ENCODE measurements at places on chromosomes 4 and X.

GRCh38 chr4:16721613-16722291, 176.7 kb downstream of the LDB2 start:
- no peak for DNase-seq

GRCh38 chr4:156138781-156139280, 185.2 kb upstream of the CTSO start:
- no peak for DNase-seq

DNA sequence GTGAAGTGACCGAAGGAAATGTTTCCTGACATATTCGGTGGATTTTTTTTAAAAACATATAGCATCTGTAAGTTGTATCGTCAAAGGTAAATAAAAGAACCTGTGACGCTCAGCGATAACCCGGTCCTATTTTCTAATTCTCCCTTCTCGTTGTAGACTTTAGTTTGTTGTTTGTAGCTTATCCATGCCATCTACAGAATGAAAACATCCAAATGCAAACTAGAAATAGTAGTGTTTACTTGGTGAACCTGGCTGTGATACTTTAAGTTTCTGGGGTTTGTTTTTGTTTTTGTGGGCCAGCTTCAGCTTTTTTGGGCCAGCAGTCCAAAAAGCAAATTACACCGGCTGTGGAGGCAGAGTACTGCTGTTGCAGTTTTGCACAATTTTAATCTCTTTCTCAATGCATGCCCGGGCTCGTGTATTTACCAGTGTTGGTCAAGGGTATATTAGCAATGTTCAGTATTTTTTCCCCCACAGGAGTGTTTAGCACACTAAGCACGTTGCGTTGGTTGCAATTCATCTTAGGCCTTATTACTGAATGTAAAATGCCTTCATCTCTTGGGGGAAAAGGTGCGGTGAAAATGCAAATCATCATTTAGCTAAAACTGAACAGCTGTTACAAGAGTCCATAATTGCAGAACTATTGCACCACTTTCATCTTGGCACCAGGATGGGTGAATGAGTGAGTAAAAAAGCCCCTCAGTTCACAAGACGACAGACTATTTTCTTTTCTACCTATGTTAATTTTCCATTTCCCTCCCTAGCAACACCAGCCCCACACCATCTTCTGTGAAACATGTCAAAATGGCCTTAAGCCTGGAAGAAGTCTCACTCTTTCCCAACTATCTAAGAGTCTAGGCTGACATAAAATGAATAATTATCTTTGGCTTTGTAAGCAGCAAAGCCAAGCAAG, 1.7 kb upstream of the CNOT6L start:
- DNase-seq, result no peak

DNA sequence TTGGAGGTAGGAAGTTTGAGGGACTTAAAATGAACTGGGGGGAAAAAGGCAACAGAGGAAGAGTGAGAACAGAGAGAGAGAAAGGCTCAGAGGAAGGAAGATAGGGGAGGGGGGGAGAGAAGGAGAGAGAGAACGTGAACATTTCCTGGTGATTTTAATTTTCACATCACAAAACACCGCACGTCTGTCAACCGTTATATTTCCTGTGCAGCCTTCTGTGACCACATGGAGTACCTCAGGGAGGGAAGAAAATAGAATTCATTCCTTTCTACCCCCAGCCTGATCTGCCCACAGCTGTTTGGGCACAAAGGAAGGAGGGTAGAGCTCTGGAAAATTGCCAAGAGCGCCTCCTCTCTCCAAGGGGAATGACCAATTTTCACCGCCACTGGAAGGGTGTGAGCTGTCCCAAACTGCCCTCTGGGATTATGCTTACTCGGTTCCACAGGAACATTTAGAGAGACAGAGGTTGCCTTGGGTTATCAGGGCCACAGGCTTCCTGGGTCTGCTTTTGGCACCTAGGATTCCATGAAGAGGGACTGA, 135.7 kb upstream of the MAMLD1 start:
- no peak for DNase-seq

- no peak for DNase-seq
These were observed 8.9 kb downstream of the FAT4 start for GRCh38 chr4:125323654-125324053.

DNA sequence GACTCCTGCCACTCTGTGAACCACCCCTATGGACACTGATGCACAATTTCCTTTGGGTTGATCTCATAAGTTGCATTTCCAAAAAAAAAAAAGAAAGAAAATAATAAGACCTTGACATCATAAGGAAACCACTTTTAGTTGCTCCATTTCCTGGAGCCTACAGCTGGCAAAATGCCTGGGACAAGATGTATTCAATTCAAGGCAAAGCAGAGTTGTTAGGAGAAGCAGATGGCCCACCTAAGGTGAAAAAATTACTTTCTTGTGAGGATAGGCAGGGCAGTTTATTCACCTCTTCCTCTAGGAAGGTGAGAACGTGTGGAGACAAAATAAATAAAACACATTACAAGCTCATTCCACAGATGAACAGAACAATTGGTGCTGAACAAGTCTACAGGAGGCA, 14.1 kb upstream of the SCRG1 start:
- DNase-seq, result no peak

GRCh38 chr4:163680386-163681098, 186.1 kb downstream of the TMA16 start:
- DNase-seq, result no peak

DNA sequence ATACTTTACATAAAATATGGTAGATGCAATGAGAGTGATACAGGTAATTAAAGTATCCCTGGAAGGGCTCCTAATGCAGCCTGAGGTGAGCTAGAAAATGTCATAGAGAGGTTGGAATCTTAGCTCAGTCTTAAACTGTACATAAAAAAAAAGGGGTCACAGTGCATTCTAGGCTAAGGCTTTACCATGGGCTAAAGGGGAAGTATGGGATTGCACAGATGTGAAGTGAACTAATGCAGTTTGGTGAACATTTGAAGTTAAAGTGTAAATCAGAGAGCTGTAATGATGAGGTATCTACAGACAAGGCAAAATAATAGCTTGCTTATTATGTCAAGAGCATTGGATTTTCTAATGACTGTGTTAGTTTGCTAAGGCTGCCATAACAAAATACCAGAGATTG, 405.9 kb downstream of the ADGRL3 start:
- no peak for DNase-seq

- no peak for DNase-seq
These were observed 14.8 kb downstream of the GIMD1 start for GRCh38 chr4:106353786-106354185.

DNA sequence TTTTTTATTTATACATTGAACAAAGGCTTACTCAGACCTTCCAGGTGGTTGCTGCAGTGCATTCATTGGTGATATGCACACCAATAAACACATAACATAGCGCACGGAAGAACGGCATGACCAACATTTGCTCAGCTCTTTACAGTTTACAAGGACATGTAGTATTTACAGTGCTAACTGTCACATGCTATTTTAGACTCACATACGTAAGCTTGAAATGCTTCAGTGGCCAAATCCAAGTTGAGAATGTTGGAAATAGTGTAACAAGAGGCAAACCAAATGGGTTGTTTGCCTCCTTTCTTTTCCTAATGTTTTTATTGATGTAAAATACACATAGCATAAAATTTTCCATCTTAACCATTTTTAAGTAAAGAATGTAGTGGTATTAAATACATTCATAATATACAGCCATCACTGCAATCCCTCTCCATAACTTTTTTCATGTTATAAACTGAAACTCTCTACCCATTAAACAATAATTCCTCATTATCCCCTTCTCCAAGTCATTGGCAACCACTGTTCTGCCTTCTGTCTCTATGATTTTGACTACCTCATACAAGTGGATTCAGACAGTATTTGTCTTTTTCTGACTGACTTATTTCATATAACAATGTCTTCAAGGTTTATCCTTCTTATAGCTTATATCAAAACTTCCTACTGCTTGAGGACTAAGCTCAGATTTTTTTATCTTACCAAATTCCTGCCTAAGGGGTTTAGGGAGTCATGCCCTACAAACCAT, 1722.9 kb upstream of the AGA start:
- DNase-seq, result no peak

GRCh38 chrX:56343219-56343618, 111.1 kb downstream of the KLF8 start:
- DNase-seq, result no peak

DNA sequence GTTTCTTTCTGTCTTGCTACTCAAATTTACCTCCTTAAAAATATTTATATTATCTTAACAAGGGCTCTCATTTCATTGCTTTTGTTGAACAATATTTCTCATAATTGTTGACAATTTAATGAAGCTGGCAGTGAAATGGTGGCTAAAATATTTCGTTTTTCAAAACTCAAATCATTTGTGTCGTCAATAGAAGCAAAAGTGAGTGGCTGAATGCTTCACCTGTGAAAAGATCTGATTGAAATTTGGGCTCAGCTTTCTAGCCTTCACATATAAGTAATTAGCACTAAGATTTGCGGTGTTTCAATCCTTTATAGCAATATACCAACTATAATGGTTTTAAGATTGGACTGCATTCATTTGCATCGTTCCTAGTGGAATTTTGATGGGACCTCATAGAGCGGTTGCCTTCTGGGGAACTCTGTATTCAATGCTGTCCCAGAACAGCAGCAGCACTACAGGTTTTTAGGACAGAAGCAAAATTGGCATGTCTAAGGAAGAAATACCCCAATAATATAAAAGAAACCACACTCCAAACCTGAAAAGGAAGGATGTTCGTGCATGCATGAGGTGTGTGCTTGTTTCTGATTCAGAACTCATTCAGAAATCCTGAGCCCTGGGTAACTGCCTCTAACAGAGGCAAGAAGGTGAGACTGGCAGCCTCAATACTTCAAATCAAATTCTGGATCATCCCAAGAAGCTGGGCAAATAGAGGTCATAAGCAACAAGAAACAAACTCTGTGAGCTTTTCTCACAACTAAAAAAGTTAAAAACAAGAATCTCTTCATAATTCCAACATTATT, 2.5 kb downstream of the CXCL1 start:
- no peak for DNase-seq

DNA sequence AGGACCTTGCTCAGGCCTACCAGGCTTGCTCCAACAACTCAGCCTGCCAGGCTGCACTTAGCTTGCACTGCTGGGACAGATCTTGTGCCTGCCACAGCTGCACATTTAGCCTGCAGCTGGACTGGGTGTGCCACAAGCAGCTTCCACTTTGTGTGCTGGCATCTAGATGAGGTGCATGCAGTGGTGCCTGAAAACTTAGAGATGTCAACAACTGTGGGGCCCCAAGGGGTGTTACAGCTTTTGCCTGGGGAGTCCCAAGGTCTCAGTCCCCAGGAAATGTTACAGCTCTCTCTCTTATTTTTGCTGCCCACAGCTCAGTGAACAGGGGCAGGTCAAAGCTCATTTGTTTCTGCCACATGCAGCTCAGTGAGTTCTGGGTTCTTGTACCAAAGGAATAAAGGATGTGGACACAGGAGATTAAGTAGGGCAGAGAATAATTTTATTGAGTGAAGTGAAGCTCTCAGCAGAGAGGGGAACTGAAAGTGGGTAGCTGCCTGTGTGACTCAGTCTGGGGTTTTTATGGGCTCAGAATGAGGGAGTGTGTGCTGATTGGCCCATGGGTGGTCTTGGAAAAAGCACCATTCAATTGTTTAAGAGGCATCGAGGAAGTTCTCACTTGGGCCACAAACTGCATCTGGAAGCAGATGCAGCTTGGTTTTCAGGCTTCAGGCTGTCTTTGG, 828.3 kb downstream of the TECRL start:
- DNase-seq, result no peak

DNA sequence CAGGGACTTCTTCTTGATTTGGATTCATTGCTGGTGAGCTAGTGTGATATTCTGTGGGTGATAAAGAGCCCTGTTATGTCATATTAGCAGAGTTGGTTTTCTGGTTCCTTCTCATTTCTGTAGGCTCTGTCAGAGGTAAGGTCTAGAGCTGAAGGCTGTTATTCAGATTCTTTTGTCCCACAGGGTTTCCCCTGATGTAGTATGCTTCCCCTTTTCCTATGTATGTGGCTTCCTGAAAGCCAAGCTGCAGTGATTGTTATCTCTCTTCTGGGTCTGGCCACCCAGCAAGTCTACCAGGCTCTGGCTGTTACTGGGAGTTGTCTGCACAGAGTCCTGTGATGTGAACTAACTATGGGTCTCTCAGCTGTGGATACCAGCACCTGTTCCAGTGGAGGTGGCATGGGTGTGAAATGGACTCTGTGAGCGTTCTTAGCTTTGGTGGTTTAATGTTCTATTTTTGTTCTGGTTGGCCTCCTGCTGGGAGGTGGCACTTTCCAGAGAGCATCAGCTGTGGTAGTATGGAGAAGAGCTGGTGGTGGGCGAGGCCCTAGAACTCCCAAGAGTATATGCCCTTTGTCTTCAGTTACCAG, 373.7 kb downstream of the AR start:
- no peak for DNase-seq

DNA sequence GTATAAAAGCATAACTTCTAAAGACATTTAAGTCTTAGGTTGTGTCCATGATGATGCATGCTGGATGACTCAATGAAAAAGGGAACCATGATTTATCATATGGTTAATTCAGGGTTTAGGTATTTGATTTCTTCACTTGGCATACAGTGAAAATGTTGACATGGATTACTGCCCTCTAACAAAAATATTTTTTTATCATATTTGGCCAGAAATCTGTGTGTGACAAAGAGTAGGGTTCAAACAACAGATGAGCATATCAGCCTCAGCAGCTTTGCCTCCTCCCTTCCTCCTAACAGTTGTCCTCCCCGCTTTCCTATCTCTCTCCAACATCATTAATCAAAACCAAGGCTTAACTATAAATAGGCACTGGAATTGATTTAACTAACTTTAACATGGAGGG, 46.3 kb downstream of the ARHGAP6 start:
- no peak for DNase-seq

- DNase-seq, result no peak
These were observed 110.9 kb upstream of the ANK2 start for GRCh38 chr4:112938461-112939058.
